AG08396 (cell line): ENCODE measurements at places on chromosomes 7 and 10.
A peak's percentile ranks its signal among the peaks of the same experiment; 100 is the strongest.

GRCh38 chr10:33861016-33861704, 526.7 kb upstream of the NRP1 start:
- no peak for DNase-seq

GRCh38 chr10:102394801-102395399, 605 bp upstream of the NFKB2 start:
- DNase-seq, result peak; percentile 42

GRCh38 chr7:3201937-3202710, 98.9 kb upstream of the SDK1 start:
- DNase-seq, result no peak

- no peak for DNase-seq
These were observed 49.0 kb upstream of the TNRC18 start for GRCh38 chr7:5472432-5473315.

GRCh38 chr7:117212969-117213877, 109.6 kb downstream of the WNT2 start:
- DNase-seq, result peak; percentile 53

- DNase-seq, result no peak
These were observed 587.1 kb upstream of the KCND2 start for GRCh38 chr7:119685906-119686305.

DNA sequence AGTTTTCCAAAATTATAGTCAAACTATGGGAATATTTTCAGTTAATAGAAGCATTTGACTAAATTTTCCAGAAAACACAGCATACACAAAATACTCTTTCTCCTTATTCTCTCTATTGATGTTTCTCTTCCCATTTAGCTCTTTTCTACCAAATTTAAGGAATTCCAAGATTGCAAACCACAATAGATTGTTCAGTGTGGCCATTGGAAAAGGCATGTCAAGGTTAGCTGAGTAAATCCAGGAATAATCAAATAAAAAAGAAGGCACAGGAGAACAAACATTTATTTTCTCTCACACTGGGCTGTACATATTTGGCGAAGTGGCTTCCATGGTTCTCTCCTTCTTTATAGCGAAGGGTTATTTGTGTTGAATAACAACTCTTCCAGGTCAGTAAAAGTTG, 117.3 kb downstream of the THSD7A start:
- DNase-seq, result no peak

- no peak for DNase-seq
These were observed 195.8 kb upstream of the SEMA3C start for GRCh38 chr7:81114633-81115032.

DNA sequence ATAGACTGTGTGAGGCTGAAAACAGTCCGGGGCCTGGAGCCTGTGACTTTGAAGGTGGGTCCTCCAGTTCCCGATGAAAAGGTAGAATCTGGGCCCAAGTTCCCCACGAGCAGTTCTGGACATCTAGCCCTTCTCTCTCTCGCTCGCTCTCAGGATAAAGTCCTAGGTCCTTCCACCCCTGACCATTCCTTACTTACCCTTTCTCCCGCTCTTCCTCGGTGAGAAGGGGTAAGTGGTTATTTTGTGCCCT, 713 bp downstream of the IMMP2L start:
- DNase-seq, result no peak

- no peak for DNase-seq
These were observed 85.7 kb downstream of the ZNF277 start for GRCh38 chr7:112292162-112292561.

- no peak for DNase-seq
These were observed at the start of gene GTF2I for GRCh38 chr7:74657692-74658177. GTF2I (plus strand) TSS chr7:74657718; CDS start chr7:74689129, 31,411 bp downstream.

- no peak for DNase-seq
These were observed 40.0 kb upstream of the TRIL start for GRCh38 chr7:28998105-28998504.

DNA sequence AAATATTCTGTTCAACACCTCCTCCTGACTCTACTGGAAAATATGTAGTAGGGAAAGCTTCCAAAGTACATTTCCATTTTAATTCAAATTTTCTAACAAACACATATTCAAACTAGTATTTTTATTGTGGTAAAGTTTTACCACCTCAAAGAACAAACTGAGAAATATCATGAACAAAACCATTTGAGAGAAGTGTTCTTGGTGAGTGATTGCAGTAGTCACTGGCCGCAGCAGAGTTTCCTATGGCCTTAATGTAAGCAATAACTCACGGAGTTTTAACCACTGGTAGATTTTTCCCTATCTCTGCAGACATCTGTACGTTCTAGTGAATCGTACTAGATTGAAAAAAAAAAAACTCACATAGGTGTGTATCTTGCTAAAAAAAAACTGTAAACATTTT, 487.0 kb upstream of the FZD8 start:
- DNase-seq, result no peak

- DNase-seq, result no peak
These were observed 1496.3 kb downstream of the REEP3 start for GRCh38 chr10:65017523-65017922.

DNA sequence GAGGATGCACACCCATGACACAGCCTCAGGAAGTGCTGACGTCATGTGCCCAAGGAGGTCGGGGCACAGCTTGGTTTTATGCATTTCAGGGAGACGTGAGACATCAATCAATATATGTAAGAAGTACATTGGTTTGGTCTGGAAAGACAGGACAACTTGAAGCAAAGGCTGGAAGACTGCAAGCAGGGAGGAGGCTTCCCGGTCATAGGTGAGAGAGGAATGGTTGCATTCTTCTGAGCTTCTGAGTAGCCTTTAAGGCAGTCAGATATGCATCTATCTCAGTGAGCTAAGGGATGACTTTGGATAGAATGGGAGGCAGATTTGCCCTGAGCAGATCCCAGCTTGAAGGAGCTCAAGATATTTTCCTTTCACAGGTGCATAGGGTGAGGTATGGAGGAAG, 349.5 kb downstream of the TYW1 start:
- DNase-seq, result no peak
